ENCODE measurements at places on chromosomes 11 and 22.

- DNase-seq, result no peak
Observed at GRCh38 chr22:20019661-20020532, 1.0 kb upstream of the TANGO2 start.

GRCh38 chr22:30763815-30764673, 69.4 kb downstream of the OSBP2 start:
- peak; percentile 82 for DNase-seq

- peak; percentile 39 for DNase-seq
Observed at GRCh38 chr11:128563942-128564641, 23.3 kb downstream of the ETS1 start.

DNA sequence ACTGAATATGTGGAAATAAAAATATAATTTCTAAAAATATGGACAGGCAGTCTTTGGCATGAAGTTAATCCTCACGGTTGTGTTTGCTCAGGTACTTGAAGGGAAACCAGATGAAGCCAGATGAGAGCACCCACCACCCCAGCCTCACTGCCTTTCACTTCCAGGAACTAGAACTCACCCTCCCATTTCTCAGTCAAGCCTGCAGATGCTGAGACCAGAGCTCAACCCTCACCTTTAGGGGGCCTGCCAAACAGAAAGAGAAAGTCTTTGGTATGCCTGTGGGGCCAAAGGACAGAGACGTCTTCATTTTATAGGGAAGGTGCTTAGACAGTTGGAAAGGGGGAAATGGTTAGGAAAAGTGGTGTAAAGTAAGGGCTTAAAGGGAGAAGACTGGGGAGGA, 252.8 kb upstream of the PLET1 start:
- no peak for DNase-seq

- DNase-seq, result no peak
Observed at GRCh38 chr11:391117-392017, 2.6 kb upstream of the PKP3 start.

DNA sequence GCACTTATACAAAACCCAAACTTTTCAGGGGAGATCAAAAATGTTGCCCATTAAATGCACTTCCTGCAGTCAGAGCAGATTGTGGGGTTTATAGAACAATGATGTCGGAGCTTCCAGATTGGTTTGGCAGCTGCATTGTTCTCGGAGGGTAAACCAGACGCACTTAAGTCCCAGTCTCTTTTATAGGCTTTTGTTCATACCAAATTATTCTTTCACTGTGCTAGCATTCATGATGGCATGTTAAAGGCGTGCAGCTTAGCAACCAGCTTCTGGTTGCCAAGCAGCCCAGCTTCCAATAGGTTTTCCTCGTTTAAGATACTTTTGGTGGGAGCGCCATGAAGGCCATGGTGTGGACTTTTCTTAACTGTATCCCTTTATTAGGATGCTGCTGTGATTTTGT, 40.9 kb downstream of the ZC3H12C start:
- no peak for DNase-seq

- DNase-seq, result no peak
Observed at GRCh38 chr11:94272738-94273313, 31.6 kb upstream of the IZUMO1R start.

DNA sequence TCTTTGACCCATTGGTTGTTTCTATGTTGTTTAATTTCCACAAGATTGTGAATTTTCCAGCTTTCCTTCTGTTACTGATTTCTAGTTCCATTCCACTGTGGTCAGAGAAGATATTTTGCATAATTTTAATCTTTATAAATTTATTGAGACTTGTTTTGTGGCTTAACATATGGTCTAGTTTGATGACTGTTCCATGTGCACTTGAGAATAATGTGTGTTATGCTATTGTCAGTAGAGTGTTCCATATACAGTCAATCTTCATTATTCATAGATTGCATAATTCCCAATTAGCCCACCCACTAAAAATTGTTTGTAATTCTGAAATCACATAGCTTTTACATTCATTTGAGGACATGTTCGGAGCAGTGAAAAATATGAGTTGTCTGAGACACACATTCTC, 346.1 kb upstream of the DDI1 start:
- DNase-seq, result no peak

DNA sequence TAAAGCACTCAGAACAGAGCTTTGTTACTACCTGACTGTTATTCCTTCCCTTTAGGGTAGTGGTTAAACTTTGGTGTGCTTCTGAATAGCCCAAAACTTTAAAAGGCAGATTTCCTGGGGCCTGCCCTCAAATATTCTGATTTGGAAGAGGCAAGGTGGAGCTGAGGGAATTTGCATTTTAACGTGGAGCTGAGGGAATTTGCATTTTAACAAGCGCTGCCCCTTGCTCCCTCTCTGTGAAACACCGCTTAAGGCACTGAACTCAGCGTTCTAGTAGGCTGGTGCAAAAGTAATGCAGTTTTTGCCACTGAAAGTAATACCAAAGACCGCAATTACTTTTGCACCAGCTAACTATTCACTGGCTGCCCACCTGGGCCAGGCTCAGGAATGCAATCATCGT, 35.0 kb downstream of the TPST2 start:
- DNase-seq, result no peak

DNA sequence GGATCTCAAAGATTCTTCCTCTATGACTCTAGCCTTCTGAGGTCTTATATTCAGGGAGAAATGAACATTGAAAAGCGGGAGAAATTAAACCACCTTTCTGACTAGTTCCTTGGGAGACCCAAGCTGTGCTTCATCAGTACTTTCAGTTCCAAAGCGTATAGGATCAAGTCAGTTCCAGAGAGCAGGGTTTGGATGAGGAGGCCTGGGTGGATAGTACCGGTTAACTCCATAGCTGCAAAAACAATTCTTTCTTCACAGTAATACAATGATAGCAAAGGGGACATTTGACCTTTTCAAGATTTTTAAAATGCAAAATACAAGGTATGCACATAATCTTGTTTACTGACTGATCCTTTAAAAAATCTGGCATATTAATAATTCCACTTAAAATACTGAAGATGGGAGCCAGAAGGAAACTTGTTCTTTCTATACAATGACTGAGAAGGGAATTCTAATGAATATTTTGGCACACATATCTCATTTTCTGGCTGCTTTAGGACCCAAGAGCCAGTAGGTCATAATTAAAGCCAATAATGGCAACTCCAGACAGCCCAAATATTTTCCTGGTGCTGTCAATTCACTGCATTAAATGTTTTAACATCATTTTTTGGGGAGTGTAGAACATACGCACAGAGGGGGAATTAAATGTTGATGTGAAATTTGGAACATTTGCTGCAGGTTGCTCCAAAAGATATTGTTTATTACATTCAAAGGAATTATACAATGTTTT, 16.0 kb downstream of the ADM start:
- no peak for DNase-seq

DNA sequence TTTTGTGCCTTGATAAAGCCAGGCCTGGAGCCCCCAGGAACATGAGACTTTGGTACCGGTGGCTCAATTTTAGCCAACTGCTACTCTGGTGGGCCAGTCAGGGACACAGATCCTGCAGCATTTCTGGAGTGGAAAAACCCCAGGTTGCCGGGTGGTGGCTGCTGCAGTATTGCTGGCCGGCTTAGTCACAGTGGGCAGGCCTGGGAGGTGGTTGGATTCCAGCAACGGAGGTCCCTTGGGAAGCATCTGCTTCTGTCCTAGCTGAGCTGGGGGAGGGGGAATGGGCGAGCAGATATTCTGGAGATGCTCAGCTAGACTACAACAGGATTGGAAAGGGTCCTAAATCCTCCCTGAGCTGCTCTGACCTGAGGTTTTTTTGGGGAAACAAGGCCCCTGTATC, 31.6 kb upstream of the ACCSL start:
- DNase-seq, result no peak

DNA sequence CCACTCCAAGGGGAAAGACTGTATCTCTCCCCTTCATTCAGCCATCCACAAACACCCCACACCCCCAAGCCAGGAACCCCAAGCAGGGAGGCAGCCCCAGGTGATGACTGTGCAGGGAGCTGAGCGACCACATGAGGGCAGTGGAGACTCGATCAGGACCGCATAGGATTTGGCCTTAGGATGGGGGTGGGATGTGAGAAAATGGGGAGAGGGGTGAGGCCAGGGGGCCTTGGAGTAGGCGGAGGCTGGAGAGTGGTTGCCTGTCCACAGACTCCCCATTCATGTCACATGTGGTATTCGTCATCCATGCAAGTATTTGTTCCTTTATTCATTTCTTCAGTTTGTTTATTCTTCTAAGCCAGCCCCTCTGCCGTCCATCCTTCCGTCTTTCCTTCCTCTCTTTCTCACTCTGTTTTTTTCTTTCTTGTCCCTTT, 2.7 kb upstream of the RHOD start:
- peak; percentile 60 for DNase-seq

GRCh38 chr11:18264677-18265555, 1.1 kb upstream of the SAA1 start:
- DNase-seq, result no peak

DNA sequence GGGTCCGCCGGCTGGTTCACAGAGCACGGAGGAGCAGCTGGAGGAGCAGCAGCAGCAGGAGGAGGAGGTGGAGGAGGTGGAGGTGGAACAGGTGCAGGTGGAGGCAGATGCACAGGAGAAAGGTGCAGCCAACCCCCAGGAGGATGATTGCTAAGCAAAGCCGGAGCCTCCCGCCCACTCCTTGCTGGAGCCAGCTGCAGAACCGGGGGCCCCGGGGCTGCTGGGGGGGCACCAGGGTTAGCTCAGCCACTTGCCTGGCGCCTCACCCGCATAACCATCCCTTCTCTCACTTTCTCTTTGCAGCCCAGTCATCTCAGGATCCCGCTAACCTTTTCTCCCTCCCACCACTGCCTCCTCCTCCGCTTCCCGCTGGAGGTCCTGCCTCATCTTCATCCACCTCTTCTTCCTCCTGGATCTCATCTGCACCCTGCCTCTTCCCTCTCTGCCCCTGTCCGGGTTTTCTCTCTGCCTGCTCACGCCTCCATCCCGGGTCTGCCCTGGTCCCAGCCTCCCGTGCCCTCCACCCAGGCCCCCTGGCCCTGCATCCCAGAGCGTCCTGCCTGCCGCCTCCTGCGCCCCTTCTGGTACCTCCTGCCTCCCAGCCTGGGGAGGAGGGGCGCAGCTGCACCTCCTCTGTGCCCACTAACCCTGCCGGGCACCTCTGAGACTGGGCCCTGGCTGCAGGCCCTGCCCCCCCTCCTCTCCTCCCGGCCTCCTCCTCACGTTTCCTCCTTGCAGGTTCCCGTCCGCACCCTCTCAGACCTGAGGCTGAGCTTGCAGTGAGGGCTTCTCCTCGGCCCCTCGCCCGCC, 9.5 kb downstream of the KCTD17 start:
- no peak for DNase-seq

DNA sequence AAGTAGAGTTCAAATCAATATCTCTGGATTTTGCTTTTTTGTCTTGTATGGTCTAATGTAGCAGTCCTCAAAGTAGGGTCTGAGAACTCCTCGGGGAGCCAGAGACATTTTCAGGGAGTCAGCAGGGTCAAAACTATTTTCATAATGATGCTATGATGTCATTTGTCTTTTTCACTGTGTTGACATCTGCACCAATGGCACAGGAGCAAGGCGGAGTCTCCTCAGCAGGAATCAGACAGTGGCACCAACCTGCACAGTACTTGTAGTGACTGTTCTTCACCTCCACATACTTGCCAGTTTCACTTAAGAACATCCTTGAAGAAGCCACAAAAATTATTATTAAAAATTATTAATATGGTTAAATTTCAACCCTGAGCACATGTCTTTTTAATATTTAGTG, 14.9 kb upstream of the FXYD6 start:
- no peak for DNase-seq

DNA sequence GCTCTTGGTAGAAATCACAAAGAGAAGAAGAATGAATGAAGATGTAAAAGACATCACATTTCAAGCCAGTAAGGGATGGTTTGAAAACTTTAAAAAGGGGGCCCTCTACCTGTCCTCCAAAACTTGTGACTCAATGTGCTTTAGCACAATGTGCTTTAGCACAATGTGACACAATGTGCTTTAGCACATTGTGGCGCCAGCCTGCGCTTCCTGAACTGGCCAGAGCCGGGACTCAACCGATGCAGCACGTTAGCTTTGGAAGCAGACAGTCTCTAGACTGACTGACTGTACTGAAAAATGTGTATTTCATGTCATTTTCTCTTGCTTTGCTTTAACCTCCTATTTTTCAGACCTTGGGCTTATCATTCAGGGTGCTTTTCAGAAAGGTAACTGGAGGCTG, 63.5 kb downstream of the FAM83F start:
- DNase-seq, result no peak

GRCh38 chr22:41425660-41426365, 20.8 kb downstream of the TOB2 start:
- DNase-seq, result no peak

DNA sequence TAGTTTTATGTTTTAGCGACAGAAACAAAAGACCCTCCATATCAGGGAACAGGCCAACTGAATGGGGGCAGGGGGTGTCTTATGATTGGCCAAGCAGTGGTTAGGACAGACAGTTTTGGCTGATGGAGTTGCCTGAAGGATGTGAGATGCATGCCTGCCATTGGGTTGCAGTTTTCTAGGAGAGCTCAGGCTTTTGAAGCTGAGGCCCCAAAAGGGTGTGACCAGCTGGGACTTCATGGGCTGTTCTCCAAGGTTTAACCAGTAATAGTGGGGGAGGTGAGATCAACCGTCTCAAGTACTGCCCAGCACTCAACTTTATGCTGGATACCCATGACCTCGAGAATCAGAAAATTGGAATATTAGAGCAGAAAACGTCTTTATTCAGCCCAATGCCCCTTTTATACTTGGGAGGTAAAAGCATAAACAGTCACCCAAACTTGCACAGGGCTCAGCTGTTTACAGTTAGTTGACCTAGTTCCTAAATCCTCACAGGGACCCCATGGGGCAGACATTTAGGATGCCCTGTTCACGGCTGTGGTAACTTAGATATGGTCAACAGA, 13.5 kb downstream of the DTX4 start:
- no peak for DNase-seq

DNA sequence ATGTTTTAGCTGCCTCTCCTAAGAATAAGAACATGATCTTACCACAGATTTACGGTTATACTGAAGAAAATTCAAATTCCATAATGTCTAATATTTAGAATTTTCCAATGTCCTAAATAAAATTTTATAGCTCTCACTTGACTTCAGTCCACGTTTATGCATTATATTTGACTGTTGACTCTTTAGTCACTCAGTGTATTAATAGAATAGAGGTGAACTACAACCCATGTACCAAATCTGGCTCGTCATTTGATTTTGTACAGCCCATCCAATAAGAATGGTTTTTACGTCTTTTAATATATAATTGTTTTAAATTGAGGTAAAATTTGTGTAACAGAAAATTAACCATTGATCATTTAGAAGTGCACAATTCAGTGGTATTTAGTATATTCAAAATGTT, 34.9 kb downstream of the KDM2A start:
- DNase-seq, result no peak

GRCh38 chr11:62103986-62104385, 19.8 kb upstream of the INCENP start:
- DNase-seq, result peak; percentile 23
